ENCODE measurements at places on chromosomes 5 and 9.

GRCh38 chr5:175690025-175690424 lies 32.2 kb downstream of the HRH2 start:
- no peak for DNase-seq

- no peak for DNase-seq
Observed at GRCh38 chr5:172491481-172491880, 37.2 kb upstream of the SH3PXD2B start.

GRCh38 chr5:155983954-155984353 lies 343.0 kb upstream of the SGCD start:
- DNase-seq, result no peak

GRCh38 chr9:128626181-128626580 lies 30.5 kb downstream of the DYNC2I2 start:
- no peak for DNase-seq

- DNase-seq, result no peak
Observed at GRCh38 chr5:56148453-56148971, 84.6 kb downstream of the ANKRD55 start.

- DNase-seq, result no peak
Observed at GRCh38 chr9:33306037-33306436, 15.7 kb downstream of the NFX1 start.

DNA sequence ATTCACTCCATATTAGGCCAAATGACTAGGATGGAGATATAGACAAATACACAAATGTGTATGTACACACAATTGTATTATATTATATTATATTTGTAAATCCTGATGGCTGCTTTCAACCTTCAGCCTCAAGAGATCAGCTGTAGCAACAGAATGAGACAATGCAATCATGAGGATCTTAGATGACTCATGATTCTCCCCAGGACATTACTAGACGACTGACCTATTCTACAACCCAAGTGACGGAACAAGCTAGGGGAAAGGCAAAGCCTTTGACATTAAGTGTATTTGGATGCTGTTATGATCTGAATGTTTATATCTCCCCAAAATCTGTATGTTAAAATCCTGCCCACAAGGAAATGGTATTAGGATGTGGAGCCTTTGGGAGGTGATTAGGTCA lies 66.5 kb downstream of the COX7C start:
- DNase-seq, result no peak

DNA sequence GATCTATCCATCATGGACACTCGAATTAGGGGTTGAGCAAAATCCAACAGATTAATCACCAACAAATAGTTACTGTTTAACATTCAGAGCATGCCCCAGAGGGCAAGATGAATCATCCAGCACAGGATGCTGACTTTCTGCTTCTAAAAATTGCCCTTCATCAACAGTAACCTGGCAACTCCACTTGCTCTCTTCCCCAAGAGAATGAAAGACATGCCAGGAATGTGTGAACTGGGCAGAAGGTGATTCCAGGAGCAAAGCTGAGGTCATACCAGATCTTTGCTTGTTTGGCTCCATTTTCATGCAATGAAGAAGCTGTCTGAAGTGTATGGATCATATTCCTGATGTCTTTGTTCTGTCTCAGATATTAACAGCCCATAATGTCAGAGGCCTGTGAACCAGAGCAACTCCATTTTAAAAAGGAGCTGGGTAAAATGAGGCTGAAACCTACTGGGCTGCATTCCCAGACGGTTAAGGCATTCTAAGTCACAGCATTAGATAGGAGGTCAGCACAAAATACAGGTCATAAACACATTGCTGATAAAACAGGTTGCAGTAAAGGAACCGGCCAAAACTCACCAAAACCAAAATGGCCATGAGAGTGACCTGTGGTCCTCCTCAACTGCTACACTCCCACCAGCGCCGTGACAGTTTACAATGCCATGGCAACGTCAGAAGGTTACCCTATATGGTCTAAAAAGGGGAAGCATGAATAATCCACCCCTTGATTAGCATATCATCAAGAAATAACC lies 2.5 kb upstream of the ZNF367 start:
- no peak for DNase-seq

DNA sequence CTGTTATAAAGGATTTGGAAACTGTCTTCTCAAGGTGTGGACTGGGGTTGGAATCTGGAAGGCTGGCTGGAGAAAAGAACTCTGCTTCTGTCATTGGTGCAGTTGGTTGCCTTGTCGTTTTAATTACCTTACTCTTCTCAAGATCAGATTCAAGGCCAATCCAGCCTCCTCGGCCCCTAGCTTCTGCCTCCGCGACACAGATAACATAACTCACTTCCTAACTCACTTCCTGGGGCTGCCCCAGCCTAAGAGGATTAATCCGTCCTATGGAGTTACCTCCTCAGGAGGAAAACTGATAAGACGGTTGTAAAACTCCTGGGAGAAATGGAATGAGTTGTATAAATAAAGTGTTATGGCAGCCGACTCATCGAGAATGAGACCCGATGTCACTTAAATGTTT lies 389.1 kb upstream of the WWC1 start:
- no peak for DNase-seq

GRCh38 chr9:37911271-37911681 lies 7.3 kb upstream of the SLC25A51 start:
- DNase-seq, result no peak

- DNase-seq, result no peak
Observed at GRCh38 chr5:155711882-155712281, 615.1 kb upstream of the SGCD start.

- DNase-seq, result no peak
Observed at GRCh38 chr5:616484-617039, 4.4 kb downstream of the CEP72 start.

DNA sequence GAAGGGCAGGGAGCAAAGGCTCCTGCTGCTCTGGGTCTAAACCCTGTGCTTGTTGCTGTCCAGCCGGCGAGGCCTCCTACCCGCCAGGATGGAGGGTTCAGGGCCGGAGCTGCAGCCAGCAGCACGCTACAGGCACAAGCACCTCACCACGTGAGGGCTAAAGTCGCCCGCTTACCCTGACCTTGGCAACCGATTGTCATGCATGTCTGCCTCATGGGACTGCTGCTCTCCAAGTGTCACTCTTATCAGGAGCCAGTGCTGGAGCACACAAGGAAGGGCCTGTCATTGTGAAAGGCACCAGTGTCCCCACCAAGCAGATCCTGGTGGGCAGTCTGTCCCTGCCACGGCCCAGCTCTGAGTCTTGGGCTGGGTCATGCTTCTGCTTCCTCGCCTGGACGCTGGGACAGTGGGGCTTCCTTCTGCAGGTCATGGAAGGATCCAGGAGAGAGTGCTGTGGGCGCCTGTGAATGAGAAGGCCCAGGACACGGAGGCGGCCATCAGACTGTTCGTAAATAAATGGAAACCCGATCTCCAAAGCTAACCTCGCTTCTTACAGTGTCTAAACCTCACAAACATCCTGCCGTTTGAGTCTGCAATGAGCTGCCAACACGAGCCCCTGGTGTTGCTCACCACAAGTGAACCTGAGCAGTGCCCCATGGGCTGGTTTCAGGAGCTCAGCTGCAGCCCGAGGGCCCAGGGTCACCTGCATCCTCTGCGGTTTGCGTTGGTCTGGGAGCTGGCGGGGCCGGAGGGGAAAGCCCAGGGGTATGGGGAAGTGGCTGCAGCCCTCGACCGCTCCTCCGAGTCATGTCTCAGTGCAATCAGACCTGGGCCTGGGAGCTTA lies 58.2 kb upstream of the RXRA start:
- no peak for DNase-seq

DNA sequence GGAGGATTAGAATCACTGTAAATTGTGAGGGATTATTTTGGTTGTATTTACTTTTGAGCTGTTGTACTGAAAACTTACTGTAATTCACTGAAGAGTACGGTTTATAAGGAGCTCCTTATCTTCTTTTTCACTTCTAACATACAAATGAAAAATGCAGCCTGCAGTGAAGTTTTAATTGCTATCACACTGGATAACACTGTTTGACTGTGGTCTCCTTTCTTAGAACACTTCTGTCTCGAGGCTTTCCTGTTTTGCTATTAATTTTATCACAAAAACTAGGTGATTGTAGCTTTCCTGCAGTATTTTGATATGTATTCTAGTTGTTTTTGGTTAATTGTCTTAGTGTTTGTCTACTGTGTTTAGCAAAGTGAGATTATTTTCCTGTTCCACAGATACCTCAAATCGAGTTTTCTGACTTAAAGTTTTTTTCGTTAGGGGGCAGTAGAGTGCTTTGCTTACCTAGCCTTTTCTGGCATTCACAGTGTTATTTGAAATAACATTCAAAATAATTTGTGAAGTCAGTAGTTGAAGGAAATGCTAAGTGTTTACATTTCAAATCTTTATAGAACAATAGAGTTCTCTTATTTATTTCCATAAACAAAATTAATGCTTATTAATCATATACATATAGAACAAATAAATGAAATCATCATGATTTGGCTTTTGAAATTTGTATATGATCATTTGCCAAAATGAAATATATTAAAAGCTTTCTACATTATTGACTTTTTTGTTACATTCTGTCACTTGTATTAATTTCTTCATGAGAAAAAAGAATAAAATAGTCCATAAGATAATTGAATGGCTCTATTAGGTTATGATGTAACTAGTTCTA lies 52.9 kb downstream of the COMMD10 start:
- no peak for DNase-seq

Measured in activated T-cell treated with anti-CD3 and anti-CD28 coated beads for 48 hours (primary cell).